Astrocyte of the cerebellum (primary cell): ENCODE measurements at places on chromosomes 16 and 17.

DNA sequence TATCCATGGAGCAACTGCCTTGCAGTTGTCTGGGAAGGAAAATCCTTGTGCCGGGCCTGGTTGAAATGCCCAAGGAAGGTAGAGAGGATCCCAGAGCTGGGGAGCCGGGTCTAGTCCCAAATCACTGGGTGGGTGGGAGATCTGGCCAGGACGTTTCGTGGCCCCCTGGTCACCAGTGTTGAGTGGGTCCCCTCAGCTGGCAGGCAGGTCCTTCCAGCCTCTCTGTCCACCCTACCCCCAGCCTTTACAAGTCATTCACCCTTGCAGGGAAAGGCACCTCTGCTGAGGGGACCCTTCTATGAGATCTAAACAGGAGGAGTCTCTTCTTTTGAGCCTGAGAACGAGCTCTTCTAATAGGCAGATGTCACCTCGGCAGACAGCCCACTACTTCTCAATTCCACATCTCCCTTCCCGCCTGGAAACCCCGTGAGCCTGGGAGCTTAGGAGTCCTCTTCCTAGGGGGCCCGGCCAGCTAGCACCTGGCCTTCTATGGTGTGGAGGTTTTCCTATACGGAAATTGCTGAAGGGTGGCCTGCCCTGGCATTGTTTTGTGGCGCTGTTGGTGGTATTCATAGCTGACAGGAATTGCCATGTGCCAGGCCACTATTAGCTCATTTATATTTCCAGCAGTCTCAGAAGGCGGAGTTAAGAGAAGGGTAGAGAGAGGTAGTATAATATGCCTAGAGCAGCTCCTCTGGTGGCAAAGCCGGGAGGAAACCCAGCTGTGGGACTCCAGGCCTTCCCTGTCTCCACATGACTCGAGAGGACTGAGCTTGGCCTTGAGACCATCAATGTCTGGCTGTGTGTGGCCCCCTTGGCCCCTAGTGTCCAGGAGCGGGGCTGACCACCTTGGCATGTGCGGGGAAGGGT, 13.3 kb downstream of the MPRIP start:
- no peak for DNase-seq

DNA sequence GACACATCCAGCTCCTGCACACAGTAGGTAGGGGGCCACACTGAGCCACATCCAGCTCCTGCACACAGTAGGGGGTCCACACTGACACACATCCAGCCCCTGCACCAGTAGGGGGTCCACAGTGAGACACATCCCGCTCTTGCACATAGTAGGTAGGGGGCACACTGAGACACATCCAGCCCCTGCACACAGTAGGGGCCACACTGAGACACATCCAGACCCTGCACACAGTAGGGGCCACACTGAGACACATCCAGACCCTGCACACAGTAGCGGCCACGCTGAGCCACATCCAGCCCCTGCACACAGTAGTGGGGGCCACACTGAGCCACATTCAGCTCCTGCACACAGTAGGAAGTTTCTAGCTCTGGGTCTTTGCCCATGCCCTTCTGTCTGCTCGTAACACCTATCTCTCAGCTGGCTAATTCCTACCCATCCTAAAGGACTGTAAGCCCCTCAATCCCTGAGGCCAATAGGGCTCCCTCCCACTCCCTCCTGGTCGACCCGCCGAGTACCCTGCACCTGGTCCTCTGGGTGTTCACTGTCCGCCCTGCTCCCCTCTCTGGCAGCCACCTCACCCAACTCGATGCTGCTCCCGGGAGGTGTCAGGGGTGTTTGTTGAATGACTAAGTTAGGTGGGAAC, 9.4 kb upstream of the ATP2A3 start:
- no peak for DNase-seq

DNA sequence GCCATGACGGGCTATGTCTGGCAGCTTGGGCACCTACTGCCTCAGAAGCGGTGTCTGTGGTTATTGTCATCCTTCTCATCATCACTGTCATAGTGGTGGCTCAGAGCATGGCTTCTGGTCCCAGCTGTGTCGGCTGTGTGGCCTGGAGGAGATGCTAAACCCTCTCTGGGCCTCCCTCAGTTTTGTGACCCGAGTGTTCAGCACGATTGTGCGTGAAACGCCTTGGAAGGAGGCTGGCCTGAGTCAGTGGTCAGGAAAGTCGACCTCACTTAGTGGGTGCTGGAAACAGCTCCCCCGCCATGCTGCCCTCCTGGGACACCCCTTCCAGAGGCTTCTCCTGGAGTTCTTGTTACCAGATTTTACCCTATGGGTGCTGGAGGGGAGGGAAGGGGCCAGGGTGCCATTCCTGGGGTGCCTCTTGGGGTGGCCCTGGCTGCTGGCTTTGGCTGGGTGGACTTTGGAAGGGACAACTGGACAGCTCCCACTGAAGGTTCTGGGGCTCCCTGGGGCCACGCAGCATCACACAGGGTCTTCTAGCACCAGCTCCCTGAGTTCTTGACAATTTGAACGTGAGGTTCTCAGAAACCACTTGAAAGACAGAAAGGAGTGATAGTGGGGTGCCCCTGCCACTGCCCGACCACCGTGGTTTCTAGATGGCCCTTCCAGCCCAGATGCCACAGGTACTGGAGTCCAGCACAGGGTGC, 226.5 kb upstream of the GSE1 start:
- no peak for DNase-seq

- DNase-seq, result no peak
Observed at GRCh38 chr17:7034955-7035590, 742 bp upstream of the SLC16A13 start.

GRCh38 chr16:67161595-67162058, 1.9 kb downstream of the FBXL8 start:
- DNase-seq, result no peak

DNA sequence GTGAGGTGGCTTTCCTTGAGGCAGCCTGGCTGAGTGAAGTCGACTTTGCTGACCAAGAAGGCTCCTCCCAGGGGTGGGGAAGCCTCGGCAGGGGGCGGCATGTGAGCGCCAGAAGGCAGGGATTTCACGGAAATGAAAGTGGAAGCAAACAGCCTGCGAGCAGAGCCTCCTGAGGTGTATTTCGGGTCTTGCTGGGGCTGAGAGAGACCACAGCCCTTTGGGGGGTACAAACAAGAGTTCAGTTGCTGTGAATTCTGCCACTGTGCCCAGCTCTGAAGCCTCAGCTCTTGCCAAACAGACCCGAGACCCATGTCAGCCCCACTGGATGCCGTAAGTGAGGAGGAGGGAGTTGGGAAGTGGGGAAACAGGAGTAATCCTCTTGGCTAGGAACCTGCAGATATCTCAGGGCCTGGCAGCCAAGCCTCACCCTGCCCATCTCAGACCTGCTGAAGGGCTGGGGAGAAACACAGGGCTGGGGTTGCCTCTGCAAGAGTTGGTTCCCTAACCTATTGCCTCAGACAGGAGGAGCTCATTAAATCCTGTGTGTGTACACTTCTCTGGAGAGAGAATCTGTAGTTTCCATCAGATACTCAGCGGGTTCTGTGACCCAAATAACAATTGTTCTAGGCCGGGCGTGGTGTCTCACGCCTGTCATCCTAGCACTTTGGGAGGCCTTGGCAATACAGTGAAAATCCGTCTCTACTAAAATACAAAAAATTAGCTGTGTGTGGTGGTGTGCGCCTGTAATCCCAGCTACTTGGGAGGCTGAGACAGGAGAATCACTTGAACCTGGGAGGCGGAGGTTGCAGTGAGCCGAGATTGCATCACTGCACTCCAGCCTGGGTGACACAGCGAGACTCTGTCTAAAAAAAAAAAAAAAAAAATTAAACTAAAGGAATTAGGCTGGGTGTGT, at the start of gene IFI35:
Gene IFI35 (plus strand): TSS at position 146 of the 913 bp plus-strand sequence. CDS start 164 bp downstream, at position 310.
- DNase-seq, result peak; percentile 62

- DNase-seq, result no peak
Observed at GRCh38 chr17:14772776-14773175, 471.9 kb downstream of the HS3ST3B1 start.

GRCh38 chr16:31572821-31573220, 45.1 kb downstream of the AHSP start:
- no peak for DNase-seq

DNA sequence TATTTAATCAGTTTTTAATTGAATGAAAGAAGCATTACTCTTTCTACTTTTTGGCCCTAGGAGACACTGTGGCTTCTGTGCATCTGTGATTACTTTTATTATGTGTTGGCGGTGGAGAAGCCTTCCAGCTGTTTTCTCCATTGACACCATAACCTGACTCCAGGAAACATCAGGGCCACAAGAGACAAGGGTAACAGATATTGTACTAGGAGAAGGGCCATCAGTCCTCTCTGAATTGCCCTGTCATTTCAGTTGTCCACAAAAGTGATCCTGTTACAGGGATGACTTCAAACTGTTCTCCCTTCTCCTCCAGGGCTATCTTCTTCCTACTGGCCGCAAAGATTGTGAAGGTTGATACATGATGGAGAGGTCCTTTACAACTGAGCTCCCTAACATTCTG, 14.6 kb downstream of the KRT39 start:
- DNase-seq, result no peak

DNA sequence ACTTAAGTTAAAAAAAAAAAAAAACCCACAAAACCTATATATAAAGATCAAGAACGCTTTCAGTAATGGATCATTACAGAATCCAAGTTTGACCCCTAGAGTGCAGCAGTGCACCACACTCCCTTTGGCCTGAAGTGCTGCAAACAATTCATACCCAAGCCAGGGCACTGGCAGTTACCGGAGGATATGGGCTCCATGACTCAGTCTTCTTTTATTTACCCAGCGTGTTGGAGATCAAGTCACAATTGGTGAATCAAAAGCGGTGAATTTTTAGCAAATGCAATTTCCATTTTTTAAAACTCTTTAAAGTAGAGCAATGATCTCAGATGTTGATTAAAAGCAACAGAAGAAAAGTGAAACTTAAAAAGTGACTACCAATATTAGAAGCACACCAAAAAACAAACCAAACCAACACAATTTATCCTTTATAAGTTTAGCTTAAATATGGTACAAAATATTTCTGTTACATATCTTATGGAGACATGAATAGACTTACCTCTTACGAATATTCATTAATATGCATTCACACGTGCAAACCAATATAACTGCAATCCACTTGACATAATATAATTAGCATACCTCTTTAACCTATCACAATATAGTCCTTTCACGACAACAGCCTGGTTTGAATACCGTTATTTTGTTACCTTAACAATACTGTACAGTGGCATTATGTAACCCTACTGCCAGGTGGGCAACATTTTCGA, 46.3 kb downstream of the ZNF652 start:
- DNase-seq, result peak; percentile 77
